ENCODE measurements at places on chromosomes 7 and 10.
A peak's percentile ranks its signal among the peaks of the same experiment; 100 is the strongest.

GRCh38 chr7:151905766-151906165 is 28.9 kb upstream of the PRKAG2 start:
- no peak for DNase-seq

DNA sequence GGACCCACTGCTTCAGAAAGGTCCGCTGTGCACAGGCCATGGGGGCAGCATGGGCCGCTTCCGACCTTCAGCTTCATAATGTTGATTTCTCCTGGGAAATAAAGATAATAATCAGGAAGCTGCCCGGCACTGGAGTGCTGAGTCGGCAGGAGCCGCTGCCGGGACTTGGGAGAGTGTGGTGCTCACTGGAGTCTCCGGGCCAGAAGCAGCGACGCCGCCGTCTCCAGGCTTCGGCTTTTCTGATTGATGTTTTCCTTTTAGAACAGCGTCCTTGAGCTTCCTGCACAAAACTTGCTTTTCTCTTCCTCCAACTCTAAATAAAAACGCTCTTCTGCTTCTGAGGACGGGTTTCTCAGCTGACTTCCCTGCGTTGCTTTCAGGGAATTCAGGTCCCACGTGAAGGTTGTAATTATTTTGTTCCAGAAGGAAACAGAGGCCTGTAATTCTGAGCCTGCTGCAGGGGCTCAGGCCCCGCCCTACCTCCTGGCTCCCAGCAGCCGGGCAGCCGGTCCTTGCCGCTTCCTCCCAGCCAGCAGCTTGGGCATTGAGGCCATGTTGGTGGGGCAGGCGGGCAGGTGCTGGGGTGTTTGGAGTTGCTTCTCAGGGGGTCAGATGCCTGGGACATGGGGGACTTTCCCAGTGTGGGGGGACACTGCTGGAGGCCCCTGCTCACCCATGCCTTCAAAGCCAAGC is 14.7 kb downstream of the PWWP2B start:
- no peak for DNase-seq

- no peak for DNase-seq
Measured at GRCh38 chr10:61195211-61195610, 251.2 kb upstream of the RHOBTB1 start.

- no peak for DNase-seq
Measured at GRCh38 chr7:132732321-132732865, 156.1 kb upstream of the PLXNA4 start.

DNA sequence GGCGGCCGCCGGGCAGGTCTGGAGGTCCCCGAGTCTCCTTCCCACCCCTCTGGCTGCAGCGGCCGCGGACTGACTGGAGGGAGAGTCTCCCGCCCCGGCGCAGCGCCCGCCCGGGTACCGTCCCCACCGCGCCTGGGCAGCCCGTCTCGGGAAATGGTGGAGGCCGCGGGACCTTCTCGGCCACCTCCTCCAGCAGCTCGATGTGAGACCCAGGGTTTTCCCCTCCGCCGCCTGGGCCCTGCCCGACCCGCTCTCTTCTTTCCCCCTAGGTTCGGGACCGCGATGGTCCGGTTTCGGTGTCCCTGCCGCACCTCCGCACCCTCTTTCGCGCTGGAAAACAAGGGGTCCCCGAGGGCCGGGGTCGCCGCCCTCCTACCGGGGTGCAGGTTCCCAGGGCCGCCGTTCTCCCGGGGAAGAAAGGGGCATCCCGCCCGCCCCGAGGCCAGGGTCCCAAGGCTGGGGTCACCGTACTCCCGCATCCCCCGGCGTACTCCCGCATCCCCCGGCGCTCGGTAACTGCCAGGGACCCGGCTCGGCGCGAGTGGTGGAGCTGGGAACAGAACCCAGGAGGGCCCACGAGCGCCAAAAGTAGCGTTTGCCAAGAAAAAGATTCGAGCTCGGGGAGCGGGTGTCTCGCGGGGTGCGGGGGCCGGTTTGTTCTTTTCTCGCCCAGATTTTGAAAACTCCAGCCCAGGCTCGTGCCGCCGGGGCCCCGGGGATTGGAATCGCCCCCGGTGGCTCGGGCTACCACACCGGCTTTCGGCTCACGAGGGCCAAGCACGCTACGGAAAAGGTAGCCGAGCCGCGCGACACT is 3.4 kb downstream of the TNRC18 start:
- peak; percentile 21 for DNase-seq

DNA sequence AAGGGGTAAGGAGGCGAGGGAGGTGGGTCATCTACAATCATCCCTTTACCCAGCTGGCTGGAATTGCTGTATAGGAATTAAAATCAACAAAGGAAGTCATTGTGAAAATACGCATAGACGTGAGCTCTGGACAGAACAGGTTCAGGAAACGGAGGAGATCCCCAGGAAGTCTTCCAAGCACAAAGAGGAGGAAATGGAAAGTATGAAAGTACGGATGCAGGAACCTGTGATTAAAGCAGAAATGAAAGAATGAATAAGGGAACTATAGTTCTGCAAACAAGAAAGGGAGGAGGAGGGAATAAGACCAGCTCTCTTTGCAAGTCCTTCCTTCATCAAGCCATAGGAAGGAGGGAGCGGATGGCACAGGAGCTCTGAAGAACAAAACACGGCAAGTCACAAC is 61.8 kb downstream of the PYROXD2 start:
- DNase-seq, result no peak

DNA sequence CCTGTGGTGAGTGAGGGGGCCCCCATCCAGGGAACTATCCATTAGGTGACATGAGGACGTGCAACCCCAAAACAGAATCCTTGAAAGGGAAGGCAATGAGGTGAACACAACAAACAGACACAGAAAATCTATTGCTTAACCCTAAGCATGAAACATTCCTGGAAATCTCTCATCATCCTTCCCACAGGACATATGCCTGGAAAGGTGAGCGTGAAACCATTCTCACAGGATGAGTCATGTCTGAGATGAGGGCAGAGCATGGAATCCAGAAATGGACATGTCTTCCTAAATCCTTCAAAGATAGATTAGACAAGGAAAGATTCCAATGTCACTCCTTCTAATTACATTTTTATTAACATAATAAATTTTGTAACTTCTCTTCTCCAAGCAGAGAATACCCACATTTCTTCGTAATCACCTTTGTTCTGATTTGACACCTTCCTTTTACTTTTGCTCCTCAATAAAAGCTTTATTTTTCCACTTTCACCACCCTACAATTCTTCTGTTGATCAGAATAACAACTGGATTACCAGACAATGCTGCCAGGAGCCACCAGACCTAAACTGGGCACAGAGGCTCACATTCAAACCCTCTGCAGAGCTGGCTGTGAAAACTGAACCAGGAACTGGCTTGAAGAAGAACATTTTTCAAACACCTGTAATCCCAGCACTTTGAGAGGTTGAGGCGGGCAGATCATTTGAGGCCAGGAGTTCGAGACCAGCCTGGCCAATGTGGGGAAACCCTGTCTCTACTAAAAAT is 67.2 kb downstream of the COBL start:
- DNase-seq, result no peak

GRCh38 chr7:10793995-10794775 is 179.5 kb upstream of the PHF14 start:
- DNase-seq, result peak; percentile 57

- DNase-seq, result no peak
Measured at GRCh38 chr10:80687476-80687789, 149.7 kb downstream of the SH2D4B start.

GRCh38 chr10:123673198-123673597 is 7.0 kb downstream of the GPR26 start:
- DNase-seq, result no peak

DNA sequence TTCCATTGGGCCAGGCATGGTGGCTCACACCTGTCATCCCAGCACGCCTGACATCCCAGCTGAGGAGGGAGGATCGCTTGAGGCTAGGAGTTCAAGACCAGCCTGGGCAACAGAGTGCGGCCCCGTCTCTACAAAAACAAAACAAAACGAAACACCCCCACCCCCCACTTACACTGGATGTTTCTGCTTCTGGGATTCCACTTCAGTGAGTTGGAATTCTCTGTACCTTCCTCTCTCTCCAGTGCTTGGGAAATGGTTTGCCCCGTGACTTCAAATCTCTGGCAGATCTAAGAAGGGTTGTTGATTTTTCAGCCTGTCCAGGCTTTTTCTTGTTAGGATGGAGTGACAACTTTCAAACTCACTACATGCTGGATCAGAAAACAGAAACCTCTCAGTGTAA is 106.9 kb downstream of the ANLN start:
- no peak for DNase-seq

DNA sequence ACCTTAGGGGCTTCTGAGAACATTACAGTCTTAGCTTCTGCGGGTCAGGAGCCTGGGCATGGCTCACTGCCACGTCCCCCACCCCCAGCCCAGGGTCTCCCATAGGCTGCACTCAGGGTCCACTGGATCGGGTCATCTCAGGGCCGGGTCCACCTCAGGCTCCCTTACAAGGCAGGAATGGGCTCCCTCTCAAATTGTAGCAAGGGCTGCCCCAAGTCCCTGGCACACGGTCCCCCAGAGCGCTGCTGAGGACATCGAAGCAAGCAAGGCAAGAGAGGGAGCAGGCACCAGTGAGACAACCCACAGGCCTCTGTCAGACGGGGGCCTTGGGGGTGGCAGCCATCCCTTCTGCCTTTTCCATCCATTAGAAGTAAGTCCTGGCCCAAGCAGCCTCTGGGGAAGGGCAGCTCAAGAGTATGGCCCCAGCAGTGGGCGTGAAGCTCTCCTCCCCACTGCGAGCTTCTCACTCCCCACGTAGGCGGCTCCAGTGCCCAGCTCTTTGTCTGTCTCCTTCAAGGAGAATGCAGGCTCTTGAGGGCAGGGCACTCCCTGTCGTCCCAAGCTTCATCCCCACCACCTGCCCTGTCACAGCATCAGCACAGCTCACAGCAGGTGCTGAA is 18.0 kb upstream of the RET start:
- DNase-seq, result no peak

GRCh38 chr10:44237364-44238049 is 147.4 kb downstream of the CXCL12 start:
- DNase-seq, result no peak

GRCh38 chr7:2104107-2104710 is 128.5 kb downstream of the MAD1L1 start:
- peak; percentile 79 for DNase-seq

DNA sequence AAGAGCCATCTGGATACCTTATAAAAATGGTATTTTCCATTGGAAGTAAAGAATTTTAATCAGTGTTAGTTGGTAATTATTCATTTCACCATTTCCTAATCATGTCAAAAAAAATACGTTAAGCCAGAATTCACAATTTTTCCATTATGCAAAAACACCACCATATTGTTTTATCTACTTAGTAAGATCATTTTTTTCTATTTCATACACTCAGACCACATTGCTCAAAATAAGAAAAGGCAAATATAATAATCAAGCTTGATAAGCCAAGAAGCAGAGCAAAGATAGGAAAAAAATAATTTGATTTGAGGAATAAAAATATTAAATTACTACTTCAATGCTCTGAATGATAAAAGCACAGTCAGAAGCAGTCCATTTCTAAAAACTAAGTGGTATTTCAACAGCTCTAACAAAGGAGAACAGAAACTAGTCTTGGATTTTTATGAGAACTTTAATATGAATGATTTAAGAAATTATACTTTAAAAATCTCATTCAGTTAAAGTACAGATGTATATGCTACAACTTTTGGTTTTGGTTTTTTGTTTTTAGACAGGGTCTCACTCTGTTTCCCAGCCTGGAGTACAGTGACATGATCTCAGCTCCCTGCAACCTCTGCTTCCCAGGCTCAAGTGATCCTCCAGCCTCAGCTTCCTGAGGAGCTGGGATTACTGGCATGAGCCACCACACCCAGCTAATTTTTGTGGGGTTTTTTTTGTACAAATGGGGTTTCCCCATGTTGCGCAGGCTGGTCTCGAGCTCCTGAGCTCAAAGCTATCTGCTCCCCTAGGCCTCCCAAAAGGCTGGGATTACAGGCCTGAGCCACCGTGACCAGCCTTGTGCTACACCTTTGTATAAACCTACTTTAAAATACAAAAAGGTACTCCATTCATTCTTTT is 46.6 kb downstream of the LRRN3 start:
- DNase-seq, result peak; percentile 3

GRCh38 chr7:36942955-36943354 is 218.7 kb upstream of the AOAH start:
- DNase-seq, result no peak
